ENCODE measurements at places on chromosomes 3 and 15. TPM values are rescaled to one million over a fixed set of nuclear protein-coding genes. Genes with fewer than 3 reads are reported as not detected.

GRCh38 chr15:74193299-74193718, 9.3 kb downstream of the STRA6 start:
- no peak for DNase-seq

SLC28A1 gene
- 0.05 TPM for total RNA-seq

GRCh38 chr3:96900566-96900965, 86.2 kb downstream of the EPHA6 start:
- no peak for DNase-seq

- no peak for DNase-seq
These were observed 257.0 kb downstream of the LSAMP start for GRCh38 chr3:116188231-116188785.

- no peak for DNase-seq
These were observed 66.3 kb upstream of the SLCO3A1 start for GRCh38 chr15:91787198-91787597.

DNA sequence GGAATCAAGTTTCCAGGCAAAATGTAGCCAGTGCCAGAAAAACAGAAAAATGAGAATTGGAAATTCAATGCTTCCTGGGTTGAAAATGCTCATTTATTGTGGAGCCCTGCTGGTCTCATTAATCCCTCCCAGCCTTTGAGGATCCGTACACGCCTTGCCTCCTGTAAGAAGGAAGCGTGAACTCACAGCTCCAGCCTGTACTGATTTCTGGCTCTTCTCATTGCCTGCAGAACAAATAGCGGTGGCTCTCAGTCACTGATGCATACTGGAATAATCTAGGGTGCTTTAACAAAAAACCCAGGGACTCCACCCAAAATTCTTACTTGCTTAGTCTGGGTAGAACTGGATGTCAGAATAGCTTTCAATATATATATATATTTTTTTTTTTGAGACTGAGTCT, 29.3 kb upstream of the SLC24A5 start:
- DNase-seq: no peak

GRCh38 chr15:75761446-75762356, 49.1 kb upstream of the CSPG4 start:
- DNase-seq: no peak

GRCh38 chr3:62159709-62160092, 213.6 kb downstream of the FEZF2 start:
- no peak for DNase-seq

GRCh38 chr15:29800491-29801366, 21.5 kb downstream of the TJP1 start:
- DNase-seq: no peak

DNA sequence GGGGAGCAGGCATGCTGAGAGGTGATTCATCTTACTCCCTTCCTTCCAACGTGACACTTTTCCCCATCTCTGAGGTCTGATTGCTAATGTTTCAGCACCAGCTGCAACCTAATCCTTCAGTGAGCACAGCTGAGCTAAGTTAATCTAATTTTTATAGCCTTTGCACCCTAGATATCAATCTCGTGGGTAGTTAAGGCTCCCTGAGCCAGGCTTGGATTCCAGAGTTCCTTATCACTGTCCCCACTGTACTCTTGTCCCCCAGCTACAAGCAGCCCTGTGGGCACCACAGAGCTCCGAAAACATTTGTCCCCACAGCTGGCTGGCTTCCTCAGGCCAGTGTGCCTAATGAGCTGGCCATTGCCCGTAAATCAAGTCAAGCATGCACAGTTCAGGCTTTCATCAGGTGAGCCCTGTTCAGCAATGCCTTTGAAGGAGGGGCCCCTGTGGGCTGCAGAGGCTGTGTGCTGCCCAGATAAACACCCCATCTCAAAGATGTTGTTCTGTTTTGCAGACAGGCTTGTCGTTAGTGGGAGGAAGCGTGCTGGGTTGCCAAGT, 376.9 kb upstream of the RASGRP1 start:
- DNase-seq: no peak

GRCh38 chr15:82044373-82045178, 1.2 kb downstream of the MEX3B start:
- DNase-seq: peak; percentile 29

DNA sequence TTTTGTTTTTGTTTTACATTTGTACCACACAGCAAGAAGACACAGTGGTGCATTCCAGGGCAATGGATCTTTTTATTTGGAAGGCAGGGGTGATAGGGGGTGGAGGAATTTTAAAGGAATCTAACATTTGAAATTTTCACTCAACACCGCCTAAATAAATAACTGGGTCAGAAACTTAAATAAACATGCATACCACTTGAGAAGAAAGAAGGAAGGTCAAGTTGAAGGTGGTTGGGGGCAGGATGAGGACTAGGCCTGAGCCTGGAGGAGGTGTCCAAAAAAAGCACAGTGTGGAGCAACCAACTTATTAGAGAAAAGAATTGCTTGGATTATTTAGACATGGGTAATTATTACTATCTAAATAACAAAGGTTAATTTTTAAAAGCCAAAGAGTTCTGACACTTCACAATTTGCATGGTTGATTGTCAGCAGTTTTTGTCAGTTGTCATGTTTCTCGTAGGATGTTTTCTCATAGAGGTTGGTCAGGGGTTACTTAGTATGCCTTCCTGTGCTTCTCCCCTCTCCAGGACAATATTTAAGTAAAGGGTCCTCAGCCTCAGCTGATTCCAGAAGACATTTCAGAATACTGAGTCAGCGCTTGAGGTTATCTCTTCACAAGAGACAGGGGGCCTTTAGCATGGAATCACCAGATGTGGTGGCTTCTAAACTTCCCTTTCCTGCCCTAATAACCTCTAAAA, 173.7 kb upstream of the SLC2A2 start:
- DNase-seq: no peak

MUC20 gene
- total RNA-seq: 1.2 TPM

DNA sequence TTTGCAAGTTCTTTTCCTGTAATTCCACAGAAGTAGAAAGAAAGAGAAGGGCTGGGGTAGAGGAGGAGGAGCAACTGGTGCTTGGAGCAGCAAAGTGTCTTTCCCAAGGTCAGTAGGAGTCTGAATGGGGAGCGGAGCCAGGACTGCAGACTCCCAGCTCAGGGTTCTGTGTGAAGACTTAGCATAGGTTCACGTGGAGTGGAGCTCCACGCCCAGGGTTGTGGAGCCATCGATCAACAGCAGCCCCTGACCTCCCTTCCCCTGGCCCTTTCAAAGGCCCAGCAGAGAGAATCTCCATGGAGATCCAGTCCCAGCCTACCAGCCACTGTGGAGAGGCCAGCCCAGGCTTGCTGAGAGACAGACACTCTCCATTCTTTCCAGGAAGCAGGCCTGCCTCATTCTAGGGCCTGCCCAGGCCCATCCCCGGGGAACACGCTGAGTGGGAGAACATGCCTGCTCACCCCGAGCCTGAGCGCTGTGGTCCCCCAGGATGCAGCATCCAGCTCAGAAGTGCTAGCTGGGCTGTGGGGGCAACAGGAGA, 62.1 kb downstream of the CORO2B start:
- no peak for DNase-seq

GRCh38 chr15:78070049-78070700, 7.3 kb downstream of the TBC1D2B start:
- no peak for DNase-seq

GRCh38 chr3:129304962-129305222, 26.2 kb downstream of the HMCES start:
- no peak for DNase-seq

DNA sequence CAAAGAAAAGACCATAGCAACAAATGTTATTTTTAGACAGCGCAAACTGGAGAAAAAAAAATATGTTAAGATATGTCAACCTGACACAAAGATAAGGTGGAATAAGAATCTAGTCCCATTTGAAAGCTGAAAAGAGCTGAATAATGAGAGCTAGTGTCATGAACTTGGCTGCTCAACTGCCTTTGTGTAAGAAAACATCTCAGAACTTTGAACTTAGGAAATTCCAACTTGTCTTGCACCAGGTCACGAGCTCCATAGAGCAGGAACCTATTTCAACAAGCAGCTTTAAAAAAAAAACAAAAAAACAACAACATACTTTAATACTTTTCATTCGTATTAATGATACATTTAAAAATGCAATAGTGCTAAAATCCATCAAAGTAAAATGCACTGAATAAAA, 79.5 kb downstream of the ZNF280D start:
- no peak for DNase-seq

DNA sequence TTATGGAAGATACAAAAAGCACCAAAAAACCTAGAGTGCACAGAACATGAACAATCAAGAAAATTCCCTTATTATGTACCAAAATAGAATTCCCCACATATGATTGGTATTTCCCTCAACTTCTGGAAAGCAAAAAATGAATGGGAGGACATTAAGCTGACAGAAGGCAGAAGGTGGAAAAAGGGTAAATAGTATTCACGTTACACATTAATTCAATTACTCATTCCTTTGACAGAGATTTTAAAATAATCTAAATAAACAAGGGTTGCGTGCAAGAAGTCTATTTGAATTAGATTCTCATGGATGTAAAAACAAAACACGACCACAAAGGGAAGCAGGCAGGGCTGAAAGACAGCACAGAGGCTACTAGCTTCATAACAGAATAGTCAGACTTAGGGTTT, 260.5 kb upstream of the ZPLD1 start:
- DNase-seq: no peak

SNX22 gene
- 9.4 TPM for total RNA-seq

CATSPER2 gene
- total RNA-seq: 0.80 TPM

MEIS2 gene
- total RNA-seq: 20.8 TPM

GRCh38 chr3:39435006-39435748, 28.7 kb downstream of the RPSA start:
- DNase-seq: no peak

- DNase-seq: no peak
These were observed 7.4 kb downstream of the A4GNT start for GRCh38 chr3:138124706-138125355.

SLC28A2 gene
- not detected for total RNA-seq

KNG1 gene
- total RNA-seq: 0.14 TPM

DNA sequence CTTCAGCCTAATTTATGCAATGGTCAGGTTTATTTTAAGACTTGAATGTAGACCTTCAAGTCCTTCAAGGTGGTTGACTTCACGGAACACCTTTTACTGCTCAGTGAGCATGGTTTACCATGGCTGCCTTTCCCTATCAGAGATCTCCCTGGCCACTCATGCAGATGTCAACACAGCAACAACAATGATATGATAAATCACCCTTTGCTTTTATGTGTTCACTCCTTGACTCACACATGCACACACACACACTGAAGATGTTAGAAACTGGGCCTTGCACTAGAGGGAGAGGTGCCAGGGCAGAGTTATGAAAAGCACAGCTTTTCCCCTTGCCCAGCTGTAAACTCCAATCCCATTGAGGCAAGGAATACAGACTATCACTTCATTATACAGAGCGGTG, 134.4 kb downstream of the WNT5A start:
- DNase-seq: no peak

DNA sequence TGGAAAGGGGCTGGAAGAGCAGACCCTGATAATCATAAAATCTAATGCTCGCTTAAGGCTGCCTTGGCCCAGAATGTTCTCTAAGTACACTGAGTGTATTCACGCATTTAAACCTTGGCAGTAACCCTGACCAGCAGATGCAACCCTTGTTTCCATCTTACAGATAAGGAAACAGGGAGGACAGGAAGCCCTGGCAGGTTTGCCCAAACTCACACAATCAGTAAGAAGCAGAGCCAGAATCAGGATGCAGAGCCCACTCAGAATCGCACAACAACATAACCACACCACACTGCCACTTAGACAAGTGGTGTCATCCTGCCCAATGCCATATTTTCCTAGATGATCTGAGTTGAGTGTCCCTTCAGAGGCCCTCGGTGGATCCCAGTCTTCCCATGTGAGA, 214.5 kb upstream of the HES1 start:
- DNase-seq: no peak

GCNT3 gene
- total RNA-seq: 1.1 TPM

C3orf22 gene
- total RNA-seq: not detected

DNA sequence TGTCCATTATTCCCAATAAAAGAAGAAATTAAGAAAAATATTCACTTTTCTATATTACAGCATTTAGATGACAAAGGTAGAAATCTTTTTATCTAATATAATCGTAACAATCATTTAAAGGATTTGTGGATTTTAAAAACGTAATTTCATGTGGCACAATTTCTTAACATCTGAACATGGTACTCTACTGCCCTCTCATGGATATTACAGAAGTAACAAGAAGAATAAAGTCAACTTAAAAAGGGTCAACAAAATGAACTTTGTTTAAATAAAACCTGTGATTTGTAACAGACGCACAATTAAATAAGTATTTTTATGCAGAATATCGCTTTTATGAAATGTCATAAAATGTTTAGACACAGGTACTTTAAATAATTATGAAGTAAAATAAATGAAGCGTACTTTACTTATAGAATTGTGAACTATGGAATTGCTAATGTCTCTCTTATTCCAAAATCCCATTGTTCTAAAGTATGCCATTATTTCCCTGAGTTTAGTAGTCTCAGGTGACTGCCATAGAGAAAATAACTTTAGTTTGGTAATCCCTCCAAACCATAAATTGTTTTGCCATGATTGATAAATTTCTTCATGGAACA, 366.8 kb upstream of the ZNF385D start:
- DNase-seq: no peak

- DNase-seq: peak; percentile 2
These were observed 178.5 kb upstream of the ZBTB20 start for GRCh38 chr3:115325539-115325938.

Data from thymus (tissue), 14 donors.